Frontal cortex (tissue), 4 donors: ENCODE measurements at places on chromosomes 16 and 17. TPM values are rescaled to one million over a fixed set of nuclear protein-coding genes. Genes with fewer than 3 reads are reported as not detected.

The SSTR5 gene
- total RNA-seq: not detected

The PYCARD gene
- total RNA-seq: 1.6 TPM

The SPNS2 gene
- total RNA-seq: 11.0 TPM

The CHST6 gene
- total RNA-seq: 0.41 TPM

The CCR7 gene
- total RNA-seq: not detected

The GAS2L2 gene
- total RNA-seq: under 0.01 TPM

The KRT13 gene
- total RNA-seq: not detected

The TNFRSF17 gene
- 2.0 TPM for total RNA-seq

The TBX2 gene
- 1.2 TPM for total RNA-seq

The RNF213 gene
- total RNA-seq: 12.2 TPM

The MEIOB gene
- total RNA-seq: 0.41 TPM

The SMIM5 gene
- under 0.01 TPM for total RNA-seq

The FGF11 gene
- 5.3 TPM for total RNA-seq

The FBXW10 gene
- 0.82 TPM for total RNA-seq

The PITPNM3 gene
- total RNA-seq: 10.6 TPM
